Type B pancreatic cell (in vitro differentiated cells): ENCODE measurements at places on chromosomes 3 and 15. TPM values are rescaled to one million over a fixed set of nuclear protein-coding genes. Genes with fewer than 3 reads are reported as not detected.

The BCL2A1 gene
- total RNA-seq, result not detected in 2 replicates

The SENP2 gene
- total RNA-seq, result 46.4 and 47.5 TPM in 2 replicates

The MORC1 gene
- total RNA-seq, result not detected in 2 replicates

DNA sequence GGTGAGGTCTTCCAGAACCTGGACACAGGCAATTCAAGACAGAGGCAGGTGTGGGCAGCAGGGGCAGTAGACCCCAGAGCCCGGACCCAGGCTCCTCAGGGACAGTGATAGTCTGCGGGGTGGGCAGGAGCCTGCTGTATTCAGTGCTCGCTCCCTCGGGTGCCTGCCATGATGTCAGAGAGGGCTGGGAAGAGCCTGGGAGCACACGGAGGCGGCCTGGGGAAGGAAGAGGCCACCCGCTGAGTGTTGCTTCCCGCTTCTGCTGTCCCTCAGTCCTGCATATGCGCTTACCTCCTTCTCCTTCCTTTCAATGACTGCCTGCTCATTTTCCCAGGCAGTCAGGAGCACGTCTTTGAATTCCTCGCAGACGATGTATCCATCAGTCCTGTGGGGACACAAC lies 22.8 kb downstream of the TMEM43 start:
- H3K36me3 ChIP-seq, result peaks cover 13% of the 10 kb centered on the region
- H3K4me1 ChIP-seq, result peaks cover 19% of the 10 kb centered on the region
- H3K27ac ChIP-seq, result no peak overlapping the region
- DNase-seq, result peak; percentile 39
- no peak overlapping the region for H3K4me3 ChIP-seq

DNA sequence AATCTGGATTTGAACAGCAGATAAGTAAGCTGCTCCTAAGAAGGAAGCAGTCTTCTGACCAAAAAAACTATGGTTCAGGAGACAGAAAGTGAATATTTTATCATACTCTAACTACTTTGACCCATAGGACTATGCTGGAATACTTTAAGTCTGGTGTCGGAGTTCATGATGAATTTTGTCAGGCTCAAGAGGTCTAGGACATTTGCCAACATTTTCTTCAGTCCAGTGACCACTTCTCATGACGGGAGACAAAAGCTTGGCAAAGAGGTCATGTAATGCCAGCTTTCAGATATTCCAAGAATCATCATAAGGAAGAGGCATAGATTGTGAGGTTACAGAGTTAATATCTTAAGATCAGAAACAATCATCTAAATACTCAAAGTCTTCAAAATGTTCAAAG lies 20.5 kb upstream of the DCBLD2 start:
- no peaks in the 10 kb centered on the region for H3K27me3 ChIP-seq
- no peak overlapping the region for H3K4me3 ChIP-seq
- no peak for DNase-seq
- no peaks in the 10 kb centered on the region for H3K36me3 ChIP-seq

DNA sequence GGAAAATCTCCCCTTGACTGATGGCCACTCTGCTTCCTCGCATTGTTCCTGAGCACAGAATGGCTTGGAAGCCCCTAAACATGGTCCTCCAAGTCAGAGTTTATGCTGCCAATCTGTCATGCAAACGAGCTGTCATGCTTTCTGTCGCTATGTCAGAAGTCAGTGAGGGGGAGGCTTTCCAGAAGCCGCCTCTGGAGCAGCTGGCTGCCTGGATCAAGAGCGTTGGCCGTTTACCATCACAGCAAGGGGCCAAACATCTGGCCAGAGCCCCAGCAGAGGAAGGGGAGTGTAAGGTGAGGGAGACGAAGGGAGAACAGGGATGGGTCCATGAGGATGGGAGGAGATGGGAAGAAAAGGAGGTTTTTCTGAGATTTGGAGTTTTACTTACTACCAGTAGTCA lies 372.6 kb upstream of the NR2F2 start:
- peaks cover 8% of the 10 kb centered on the region for H3K4me1 ChIP-seq
- no peak overlapping the region for H3K4me3 ChIP-seq

- no peaks in the 10 kb centered on the region for H3K36me3 ChIP-seq
- H3K4me3 ChIP-seq, result peak overlapping the region; percentile 25
- no peaks in the 10 kb centered on the region for H3K27me3 ChIP-seq
Measured at GRCh38 chr3:58005669-58006068, 2.6 kb upstream of the FLNB start.

DNA sequence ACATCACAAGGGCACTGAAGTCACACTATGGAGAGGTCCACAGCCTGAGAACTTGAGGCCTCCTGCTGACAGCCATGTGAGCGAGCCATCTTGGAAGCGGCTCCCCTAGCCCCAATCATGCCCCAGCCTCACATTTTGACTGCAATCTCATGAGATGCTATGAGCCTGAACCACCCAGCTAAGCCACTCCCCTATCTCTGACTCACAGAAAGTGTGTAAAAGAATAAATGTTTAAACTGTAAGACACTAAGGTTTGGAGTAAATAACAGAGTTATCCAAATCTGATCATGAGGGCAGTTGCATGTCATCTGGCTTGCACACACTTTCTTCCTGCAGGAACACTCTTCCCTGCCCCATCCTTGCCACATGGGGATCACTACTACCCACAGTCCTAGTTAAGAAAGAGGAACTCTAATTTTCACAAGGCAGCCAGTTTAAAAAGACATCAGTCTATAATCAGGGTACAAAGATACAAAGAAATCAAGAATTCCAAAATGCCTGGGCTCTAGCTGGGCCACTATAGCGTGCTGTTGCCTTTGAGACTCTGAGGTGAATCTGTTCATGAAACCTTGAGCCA lies 494.2 kb downstream of the FOXP1 start:
- H3K27ac ChIP-seq, result no peak overlapping the region
- peaks cover 15% of the 10 kb centered on the region for H3K4me1 ChIP-seq
- DNase-seq, result no peak
- H3K4me3 ChIP-seq, result no peak overlapping the region
- H3K36me3 ChIP-seq, result peaks cover 22% of the 10 kb centered on the region

DNA sequence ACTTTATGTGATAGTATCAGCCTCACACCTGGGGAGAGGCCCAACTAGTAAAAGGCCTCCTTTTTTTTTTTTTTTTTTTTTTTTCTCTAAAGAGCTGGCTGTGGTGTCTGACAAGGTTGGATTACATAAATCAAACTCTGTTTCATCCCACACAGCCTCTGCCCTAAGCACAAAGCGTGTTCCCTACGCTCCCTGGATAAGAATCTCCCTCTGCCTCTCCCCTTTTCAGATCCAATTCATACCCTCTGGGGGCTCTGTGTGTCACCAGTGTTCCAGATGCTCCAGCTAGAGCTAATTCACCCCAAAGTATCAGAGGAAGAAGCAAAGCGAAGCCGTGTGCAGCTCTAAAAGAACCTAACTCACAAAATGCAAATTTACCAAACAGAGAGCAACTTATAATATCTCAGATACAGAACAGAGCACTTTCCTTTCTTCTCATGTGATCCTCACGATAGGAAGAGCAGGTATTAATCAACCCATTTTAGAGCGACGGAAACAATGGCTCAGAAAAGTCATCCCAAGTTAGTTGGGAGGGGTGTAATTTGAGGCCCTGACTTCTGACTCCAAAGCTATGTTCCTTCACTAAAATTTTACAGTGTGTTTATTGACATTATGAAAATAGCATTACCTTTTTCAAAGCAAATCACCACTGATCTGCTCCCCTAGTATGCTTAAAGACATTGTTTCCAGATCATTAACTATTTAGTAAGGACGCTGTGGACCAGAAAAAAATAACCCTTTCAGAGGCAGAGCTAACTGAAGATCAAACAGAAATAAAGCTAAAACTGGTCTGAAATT lies 12.4 kb downstream of the BMF start:
- peak overlapping the region; percentile 75 for H3K4me3 ChIP-seq
- H3K27me3 ChIP-seq, result peaks cover 5% of the 10 kb centered on the region

- H3K27ac ChIP-seq, result no peak overlapping the region
- no peak overlapping the region for H3K4me3 ChIP-seq
- no peaks in the 10 kb centered on the region for H3K4me1 ChIP-seq
- DNase-seq, result no peak
- H3K36me3 ChIP-seq, result no peaks in the 10 kb centered on the region
Measured at GRCh38 chr3:97102641-97103040, 288.2 kb downstream of the EPHA6 start.

DNA sequence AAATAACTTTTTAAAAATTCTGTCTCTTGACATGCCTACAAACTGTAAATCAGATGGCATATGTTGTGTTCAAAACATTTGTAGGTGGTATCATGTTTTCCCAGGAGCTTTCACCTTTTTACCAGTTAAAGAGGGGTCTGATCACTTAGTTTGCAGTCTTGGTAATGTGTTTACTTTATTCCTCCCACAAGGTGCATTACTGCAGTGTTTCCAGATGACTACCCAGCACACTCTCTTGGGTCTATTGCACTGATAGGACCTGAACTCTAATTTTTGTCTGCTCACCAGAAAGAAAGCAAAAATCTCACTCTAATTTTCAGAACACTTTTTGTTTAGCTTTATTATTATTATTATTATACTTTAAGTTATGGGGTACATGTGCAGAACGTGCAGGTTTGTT lies 734.1 kb downstream of the GBE1 start:
- H3K27ac ChIP-seq, result no peak overlapping the region
- no peaks in the 10 kb centered on the region for H3K36me3 ChIP-seq
- H3K4me3 ChIP-seq, result no peak overlapping the region
- H3K27me3 ChIP-seq, result no peaks in the 10 kb centered on the region
- H3K4me1 ChIP-seq, result no peaks in the 10 kb centered on the region

DNA sequence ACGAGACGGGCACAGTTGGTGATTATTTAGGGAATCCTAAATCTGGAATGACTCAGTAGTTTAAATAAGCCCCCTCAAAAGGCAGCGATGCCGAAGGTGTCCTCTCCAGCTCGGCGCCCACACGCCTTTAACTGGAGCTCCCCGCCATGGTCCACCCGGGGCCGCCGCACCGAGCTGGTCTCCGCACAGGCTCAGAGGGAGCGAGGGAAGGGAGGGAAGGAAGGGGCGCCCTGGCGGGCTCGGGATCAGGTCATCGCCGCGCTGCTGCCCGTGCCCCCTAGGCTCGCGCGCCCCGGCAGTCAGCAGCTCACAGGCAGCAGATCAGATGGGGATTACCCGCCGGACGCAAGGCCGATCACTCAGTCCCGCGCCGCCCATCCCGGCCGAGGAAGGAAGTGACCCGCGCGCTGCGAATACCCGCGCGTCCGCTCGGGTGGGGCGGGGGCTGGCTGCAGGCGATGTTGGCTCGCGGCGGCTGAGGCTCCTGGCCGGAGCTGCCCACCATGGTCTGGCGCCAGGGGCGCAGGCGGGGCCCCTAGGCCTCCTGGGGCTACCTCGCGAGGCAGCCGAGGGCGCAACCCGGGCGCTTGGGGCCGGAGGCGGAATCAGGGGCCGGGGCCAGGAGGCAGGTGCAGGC lies 318.0 kb downstream of the FGF12 start:
- no peak overlapping the region for H3K27ac ChIP-seq
- peaks cover 4% of the 10 kb centered on the region for H3K4me1 ChIP-seq
- peaks cover 89% of the 10 kb centered on the region for H3K27me3 ChIP-seq

DNA sequence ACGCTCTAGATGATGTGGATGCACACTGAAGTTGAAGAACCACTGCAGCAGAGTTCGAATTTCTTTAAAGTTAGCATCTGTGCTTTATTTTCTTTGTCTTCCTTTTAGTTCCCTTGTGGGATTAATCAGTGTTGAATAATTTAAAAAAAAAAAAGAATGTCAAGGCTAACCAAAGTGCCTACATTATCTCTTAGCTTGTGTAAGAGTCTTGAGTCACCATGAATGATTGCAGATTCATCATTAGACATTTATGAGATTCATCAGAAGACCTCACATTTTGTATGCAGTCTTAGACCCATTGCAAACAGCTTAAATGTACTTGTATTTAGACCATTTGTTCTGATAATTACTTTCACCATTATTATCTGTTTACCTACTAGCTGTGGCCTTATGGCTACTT lies 182.2 kb downstream of the FNDC3B start:
- H3K27ac ChIP-seq, result no peak overlapping the region
- peaks cover 37% of the 10 kb centered on the region for H3K4me1 ChIP-seq
- no peaks in the 10 kb centered on the region for H3K27me3 ChIP-seq
- H3K36me3 ChIP-seq, result peaks cover 4% of the 10 kb centered on the region
- no peak for DNase-seq
